ENCODE measurements at places on chromosomes 7 and 10.

DNA sequence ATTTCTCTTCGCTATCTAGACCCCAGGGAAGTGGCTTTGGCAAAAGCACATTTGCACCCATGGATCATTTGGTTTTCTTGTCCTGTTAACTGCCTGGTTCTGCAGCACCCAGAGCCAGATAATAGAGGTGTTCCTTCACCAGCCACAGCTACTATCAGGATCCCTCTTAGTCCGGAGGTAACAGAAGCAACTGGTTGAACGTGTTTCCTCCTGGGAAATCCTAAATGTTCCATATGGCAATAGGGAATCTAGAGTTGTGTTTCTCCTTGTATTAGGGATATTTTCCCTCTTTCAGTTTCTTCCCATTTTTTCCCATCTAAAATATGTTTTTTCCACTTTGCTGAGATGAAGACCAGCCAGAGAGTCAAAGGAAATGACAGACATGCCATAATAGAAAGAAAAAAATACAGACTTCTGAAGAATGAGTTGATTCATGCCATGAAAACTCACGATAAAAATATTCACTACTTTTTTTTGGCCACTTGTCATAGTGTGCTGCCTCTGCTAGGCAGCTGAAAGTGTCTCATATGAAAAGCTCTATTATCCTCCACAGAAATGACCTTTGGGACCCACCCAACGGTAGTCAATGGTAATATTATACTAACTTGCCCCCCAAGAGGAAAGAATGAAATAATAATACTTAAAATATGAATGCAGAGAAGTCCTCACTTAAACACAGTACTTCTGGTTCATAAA lies 472.8 kb downstream of the KCNMA1 start:
- no peak for DNase-seq

- DNase-seq: no peak
These were observed 115.5 kb upstream of the ZNF438 start for GRCh38 chr10:31147210-31147608.

- DNase-seq: no peak
These were observed 148.8 kb upstream of the ZMIZ1 start for GRCh38 chr10:78920011-78920410.

GRCh38 chr7:81611040-81611439 lies 158.8 kb downstream of the HGF start:
- DNase-seq: no peak

GRCh38 chr10:105650306-105650705 lies 1009.2 kb downstream of the SORCS3 start:
- DNase-seq: no peak

GRCh38 chr7:92133133-92133736 lies 1.0 kb downstream of the CYP51A1 start:
- no peak for DNase-seq

GRCh38 chr7:74216361-74216761 lies 6.6 kb downstream of the LAT2 start:
- DNase-seq: no peak

GRCh38 chr7:11193131-11193867 lies 219.6 kb downstream of the PHF14 start:
- no peak for DNase-seq

GRCh38 chr7:80264769-80265495 lies 130.3 kb downstream of the GNAI1 start:
- DNase-seq: no peak

DNA sequence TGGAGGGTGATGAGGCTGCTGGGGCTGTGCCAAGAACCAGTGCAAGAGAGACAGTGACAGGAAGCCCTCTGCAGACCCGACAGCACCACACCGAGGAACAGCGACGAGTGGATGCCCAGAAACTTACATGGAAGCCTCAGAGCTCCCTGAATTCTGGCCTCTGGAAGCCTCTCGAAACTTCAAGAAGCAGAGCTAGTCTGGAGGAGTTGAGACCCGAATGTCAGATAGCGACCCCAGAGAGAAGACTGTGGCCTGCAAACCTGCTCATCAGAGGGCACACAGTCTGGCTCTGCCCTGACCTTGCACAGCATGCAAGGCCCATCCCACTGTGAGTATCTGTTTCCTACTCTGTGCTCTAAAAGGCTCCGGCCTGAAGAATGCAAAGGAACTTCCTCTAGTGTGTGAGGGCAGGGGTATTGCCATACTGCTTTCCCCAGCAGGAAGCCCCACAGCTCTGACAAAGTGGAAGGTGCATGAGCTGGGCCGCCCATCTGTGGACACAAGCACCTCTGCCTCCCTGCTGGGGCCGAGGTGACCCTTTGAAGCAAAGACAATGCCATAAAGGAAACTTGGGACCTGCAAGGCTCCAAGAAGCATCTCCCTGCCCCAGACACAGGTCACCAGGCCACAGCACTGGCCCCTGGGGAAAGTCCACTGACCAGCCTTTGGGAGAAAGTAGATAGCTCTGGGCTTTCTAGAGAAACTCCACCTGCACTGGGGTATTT lies 10.5 kb upstream of the C10orf71 start:
- DNase-seq: no peak

GRCh38 chr10:86108696-86109095 lies 257.9 kb downstream of the GRID1 start:
- no peak for DNase-seq

DNA sequence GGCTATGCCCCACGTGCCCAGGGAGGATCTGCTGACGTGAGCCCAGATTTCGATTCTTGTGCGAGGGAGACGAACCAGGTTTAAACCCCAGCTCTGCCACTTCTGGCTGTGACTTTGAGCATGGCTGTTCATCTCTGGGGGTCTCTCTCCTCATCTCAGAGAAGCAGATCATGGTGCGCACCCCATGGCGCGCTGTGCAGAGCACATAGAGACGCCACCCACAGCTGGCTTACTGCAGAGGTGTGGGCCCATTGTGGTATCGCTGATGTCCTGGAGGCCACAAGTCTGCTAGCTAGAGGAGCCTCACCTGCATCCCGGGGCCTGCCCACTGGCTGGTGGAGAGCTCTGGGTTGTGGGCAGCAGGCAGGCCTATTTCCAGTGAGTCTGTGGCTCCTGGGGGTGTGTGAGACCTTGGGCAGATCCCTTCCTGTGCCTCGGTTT lies 140.5 kb downstream of the LHPP start:
- DNase-seq: no peak

DNA sequence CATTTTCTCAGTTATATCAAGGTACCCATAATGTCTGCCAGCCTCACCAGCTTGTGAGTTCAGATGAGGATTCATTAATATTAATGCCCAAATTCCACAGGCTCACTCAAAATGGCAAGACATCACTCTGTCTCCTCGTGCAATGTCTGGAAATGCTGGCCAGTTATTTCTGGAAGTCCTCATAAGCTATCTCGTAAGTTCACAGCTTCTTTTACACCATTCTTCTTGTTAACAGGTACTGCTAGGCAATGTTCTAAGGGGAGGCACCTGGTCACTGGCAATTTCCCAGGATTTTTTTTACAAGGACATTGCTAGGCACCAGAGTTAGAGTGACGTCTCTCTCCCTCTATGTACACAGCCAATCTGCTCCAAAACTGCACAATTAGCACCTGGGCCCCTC lies 80.2 kb upstream of the SEMA3C start:
- DNase-seq: no peak

DNA sequence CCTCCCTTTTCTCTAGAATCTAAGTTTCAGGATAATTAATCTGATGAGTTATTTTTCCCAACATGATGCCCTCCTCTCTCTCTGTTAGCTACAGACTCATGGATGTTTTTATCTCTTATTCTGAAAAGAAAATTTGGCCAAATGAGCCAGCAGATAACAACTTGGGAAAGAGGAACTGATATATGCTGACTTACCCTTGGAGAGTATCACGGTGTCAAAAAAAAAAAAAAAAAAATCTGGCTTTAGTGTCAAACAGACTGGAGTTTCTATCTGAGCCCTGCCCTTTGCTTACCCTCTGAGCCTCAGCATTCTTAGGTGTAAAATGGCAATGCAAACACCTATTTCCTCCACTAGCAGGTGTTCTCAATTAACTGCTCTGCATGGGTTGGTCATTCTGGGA lies 190.4 kb downstream of the AHR start:
- no peak for DNase-seq

GRCh38 chr10:11959966-11960365 lies 82.6 kb downstream of the UPF2 start:
- no peak for DNase-seq

DNA sequence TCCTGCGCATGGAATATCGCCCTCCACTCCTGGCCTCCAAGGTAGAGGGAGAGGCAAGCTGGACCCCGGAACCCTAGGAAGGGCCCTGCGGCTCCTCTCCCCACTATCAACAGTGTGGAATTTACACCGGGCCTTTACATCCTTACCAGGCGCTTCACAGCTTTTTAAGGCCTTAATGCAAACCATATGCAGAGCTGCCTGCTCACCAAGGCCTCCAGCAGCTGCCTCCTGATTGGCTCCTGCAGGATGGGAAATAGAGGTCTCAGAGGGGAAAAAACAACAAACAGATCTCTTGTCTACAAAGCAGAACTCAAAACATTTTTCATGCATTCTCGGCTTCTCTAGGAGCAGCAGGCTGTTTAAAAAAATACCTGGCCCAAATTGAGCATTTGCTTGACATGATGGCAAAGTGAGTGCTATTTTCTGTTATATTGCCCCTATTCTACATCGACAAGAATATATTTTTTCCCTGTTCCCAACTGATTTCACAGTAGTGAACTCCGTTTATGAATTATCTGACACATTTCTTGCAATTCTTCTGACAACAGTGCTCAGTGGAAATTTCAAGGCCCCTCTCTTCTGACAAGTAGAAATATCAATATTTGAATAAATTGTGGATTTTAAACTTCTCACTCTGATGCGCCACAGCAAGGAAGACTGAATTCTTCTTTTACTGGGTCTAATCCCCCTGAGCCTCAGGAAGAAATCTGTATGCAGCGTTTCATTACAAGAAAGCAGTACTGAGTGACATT lies 51.7 kb downstream of the EBF3 start:
- DNase-seq: no peak

DNA sequence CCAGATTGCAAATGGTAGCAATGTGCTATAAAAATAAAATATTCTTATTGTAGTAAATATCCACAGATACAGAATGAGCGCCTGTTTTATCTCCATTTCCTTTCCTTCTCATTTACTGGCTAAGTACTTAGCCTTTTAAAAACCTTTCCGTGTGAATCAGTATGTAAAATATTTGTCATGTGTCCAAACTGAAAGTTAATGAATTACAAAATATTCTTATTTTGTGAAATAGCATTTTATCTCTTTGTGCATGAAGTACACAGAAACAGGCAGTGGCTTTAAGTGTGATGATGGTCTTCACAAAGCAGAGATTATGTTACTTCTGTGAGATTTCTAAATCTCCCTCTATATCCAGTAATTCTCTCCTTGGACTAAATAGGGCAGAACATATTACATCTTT lies 56.7 kb upstream of the KIAA1217 start:
- no peak for DNase-seq

DNA sequence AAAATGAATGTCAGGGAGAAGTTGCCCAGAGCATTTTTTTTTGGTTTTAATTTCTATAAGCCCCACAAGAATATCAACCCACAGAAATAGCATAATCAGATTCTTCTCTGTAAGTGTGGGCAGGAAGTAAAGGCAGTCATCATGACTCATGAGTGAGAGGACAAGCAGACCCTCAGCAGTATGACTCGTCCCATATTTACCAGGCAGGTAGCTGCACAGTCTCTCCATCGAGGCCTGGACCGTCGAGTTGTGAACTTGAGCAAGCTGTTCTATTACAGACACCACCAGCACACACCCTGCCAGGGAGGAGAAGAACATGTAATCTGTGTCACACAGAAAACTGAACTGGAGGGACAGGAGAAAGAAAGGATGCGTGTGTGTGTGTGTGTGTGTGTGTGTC lies 37.8 kb downstream of the AOAH start:
- no peak for DNase-seq

DNA sequence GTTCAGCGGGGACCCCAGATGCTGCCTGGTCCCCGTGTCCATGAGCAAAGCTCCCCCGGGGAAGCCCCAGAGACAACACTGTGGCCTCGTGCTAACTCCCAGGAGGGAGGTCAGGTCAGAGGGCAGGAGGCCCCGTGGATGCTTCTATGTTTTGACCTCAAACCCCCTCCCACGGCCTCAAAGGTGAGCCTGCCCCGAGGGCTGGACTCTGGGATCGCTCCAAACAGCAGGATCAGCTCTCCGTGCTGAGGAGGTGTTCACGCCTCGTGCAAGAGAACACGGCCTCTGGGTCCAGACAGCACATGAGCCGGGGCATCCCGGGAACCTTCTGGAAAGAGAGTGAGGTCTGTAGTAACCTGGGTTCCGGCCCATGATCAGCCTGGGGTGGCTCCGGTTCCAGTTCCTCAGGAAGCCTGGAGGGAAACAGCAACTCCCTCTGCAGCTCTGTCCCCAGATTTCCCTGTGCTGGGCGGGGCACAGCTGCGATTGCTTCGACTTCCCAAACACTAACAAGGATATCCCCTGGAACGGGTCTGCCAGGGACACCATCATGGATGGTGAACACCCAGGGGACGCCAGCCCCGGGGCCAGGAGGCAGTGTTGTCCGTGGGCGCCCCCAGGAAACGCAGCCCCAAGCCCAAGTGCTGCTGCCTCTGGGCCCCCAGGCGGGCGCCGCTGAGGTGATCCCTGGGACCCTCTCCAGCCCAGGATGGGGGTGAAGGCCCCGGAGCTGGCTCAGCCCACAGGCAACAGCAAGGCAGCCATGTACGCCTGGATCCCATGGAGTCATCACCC lies 18.0 kb upstream of the INPP5A start:
- DNase-seq: no peak

DNA sequence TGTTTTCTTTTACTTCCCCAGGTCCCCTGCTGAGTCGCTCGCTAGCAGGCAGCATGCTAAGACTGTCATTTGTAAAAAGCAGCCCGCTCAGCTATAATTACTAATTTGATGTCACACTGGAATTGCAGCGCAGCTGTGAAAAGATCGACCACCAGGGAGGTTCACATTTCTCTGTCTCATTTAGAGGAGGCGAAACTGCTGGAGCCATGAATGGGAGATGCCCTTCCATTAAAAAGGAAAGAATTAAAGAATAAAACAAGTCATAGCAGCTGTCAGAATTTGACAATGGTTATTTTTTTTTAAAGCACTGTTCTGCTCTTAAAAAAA lies 153.5 kb downstream of the PIP4K2A start:
- DNase-seq: no peak

DNA sequence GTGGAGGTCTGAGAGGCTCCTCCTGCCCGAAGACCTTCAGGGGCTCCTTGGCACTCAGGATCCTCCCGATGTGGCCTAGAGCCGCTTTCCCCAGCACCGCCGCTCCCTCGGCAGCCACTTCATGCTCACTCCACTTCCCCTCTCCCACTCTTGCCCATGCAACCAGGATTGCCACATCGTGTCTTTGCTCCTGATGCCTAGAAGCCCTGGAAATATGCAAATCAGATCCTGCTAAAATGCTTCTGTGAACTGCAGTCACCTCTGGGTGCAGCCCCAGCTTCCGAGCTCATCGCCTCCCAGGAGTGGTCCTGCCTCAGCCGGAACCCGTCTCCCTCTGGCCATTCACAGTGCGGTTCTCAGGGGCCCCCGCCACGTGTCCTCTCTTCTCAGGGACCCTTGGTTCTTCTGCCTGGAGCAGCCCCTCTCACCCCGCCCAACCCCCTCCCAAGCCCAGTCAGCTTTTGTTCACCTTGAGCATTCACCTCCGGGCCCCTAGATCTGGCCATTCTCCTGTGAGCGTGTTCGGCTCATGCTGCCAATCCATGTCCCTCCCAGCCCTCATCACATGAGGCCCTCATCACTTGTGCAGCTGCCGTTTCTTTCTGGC lies 175.5 kb downstream of the ADARB2 start:
- no peak for DNase-seq

All from cerebellar nuclear complex (tissue), 1 donor.